ENCODE measurements at places on chromosomes 2 and 18. TPM values are rescaled to one million over a fixed set of nuclear protein-coding genes. Genes with fewer than 3 reads are reported as not detected.

DNA sequence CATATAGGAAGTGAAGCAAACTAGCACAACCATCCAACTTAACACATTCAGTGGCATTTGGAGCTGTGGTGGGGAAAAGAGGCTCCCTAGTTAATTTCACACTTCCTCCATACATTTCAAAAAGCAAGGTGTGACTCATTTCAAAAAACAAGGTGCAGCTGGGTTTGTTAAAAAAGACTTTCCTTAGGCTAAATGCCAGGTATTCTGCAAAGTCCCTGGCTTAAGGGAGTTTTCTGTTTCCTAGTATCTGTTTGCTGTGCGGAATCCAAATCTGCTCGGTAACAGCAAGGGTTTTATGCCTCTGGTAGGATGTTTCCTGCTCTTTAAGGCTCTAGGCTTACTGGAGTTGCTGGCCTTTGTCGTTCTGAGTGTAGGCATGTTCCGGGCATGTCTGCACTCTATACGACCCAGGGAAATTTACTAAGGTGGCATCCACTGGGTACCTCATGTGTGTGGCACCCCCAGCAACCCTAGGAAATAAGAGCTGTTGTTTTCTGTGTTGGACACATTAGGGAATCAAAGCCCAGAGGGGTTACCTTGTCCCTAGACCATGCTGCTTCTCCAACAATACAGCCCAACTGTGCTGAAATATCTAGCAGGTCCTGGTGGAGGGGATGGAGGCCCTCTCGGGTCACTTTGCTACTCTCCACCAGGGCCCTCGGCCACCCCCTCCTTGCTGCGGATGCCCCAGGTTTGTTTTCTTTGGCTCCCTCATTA lies 634 bp upstream of the MSGN1 start:
- H3K4me3 ChIP-seq, result no peak overlapping the region
- peaks cover 4% of the 10 kb centered on the region for H3K27me3 ChIP-seq
- no peaks in the 10 kb centered on the region for H3K36me3 ChIP-seq
- DNase-seq, result no peak

- no peak for DNase-seq
- peaks cover 30% of the 10 kb centered on the region for H3K36me3 ChIP-seq
- no peak overlapping the region for H3K27ac ChIP-seq
- H3K27me3 ChIP-seq, result no peaks in the 10 kb centered on the region
- no peak overlapping the region for H3K4me3 ChIP-seq
Observed at GRCh38 chr18:47830772-47831171, 99.7 kb downstream of the SMAD2 start.

DNA sequence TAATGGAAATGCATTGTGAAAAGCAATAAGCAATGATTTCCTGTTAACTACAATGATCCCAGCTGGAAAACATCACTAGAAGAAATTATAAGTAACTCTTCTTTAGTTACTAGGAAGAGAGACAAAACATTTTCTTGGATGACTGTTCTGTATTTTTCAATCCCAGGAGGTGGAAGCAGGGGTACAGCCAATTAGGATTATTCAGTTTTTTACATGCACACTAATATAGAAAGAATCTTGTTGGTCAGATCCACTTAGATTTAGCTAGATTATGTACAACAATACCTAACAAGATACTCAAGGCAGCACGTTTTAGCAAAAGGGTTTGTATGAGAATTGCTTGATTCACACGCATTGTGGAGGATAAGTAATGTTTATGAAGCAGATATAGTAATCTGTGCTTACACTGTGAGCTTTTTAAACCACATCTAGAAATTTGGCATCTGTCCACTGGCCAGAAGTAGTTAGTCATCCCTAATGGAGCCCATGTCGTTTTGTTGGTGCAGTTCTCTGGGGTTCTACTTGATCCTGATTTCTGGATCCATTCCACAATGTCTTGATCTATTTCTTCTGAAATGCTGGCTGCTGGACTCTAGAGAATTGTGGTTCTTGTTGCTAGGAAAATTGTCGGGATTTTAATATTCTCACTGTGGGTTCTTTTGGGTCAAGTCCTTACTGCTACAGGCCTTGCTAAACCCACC lies 199.7 kb downstream of the ADCYAP1 start:
- peaks cover 2% of the 10 kb centered on the region for H3K27me3 ChIP-seq
- no peaks in the 10 kb centered on the region for H3K36me3 ChIP-seq
- H3K27ac ChIP-seq, result no peak overlapping the region
- H3K4me3 ChIP-seq, result no peak overlapping the region
- DNase-seq, result no peak

GRCh38 chr2:25098670-25099486 lies 57.0 kb downstream of the EFR3B start:
- no peaks in the 10 kb centered on the region for H3K27me3 ChIP-seq
- no peak overlapping the region for H3K27ac ChIP-seq
- H3K36me3 ChIP-seq, result peaks cover 5% of the 10 kb centered on the region
- no peak for DNase-seq
- H3K4me1 ChIP-seq, result no peaks in the 10 kb centered on the region
- no peak overlapping the region for H3K4me3 ChIP-seq

- H3K4me1 ChIP-seq, result peaks cover 22% of the 10 kb centered on the region
- DNase-seq, result no peak
- no peaks in the 10 kb centered on the region for H3K27me3 ChIP-seq
- H3K4me3 ChIP-seq, result peak overlapping the region; percentile 99
Observed at GRCh38 chr2:233855345-233855744, 1.0 kb upstream of the HJURP start.

GRCh38 chr2:159217676-159218075 lies 68.8 kb downstream of the WDSUB1 start:
- no peak overlapping the region for H3K4me3 ChIP-seq
- no peaks in the 10 kb centered on the region for H3K27me3 ChIP-seq
- no peak overlapping the region for H3K27ac ChIP-seq
- peaks cover 48% of the 10 kb centered on the region for H3K36me3 ChIP-seq
- no peak for DNase-seq

GRCh38 chr2:204108781-204109295 lies 172.3 kb downstream of the ICOS start:
- H3K4me1 ChIP-seq, result peaks cover 57% of the 10 kb centered on the region
- peak overlapping the region; percentile 18 for H3K4me3 ChIP-seq
- DNase-seq, result no peak
- no peaks in the 10 kb centered on the region for H3K36me3 ChIP-seq
- peaks cover 4% of the 10 kb centered on the region for H3K27me3 ChIP-seq
- H3K27ac ChIP-seq, result peak overlapping the region; percentile 89

DNA sequence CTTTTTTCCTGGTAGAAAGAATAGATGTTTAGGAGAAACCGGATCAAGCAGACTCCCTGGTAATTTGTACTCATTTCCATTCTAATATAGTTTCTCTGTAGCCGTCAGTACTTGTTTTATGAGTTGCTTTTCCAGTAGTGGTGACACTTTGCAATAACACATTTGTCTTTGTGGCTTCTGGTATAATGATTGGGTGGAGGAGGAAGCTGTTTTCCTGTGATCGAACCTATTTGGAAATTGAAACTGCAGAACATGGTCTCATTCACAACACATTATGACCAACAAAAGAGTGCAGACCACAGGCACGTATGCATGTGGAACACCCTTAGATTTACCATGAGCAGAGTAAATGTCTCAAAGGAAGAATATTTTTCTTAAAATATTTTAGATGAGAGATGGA lies 7.6 kb upstream of the SERPINB12 start:
- no peak overlapping the region for H3K4me3 ChIP-seq
- H3K27me3 ChIP-seq, result no peaks in the 10 kb centered on the region
- H3K36me3 ChIP-seq, result no peaks in the 10 kb centered on the region
- H3K27ac ChIP-seq, result peak overlapping the region; percentile 10
- H3K4me1 ChIP-seq, result peaks cover under 1% of the 10 kb centered on the region
- DNase-seq, result no peak

DNA sequence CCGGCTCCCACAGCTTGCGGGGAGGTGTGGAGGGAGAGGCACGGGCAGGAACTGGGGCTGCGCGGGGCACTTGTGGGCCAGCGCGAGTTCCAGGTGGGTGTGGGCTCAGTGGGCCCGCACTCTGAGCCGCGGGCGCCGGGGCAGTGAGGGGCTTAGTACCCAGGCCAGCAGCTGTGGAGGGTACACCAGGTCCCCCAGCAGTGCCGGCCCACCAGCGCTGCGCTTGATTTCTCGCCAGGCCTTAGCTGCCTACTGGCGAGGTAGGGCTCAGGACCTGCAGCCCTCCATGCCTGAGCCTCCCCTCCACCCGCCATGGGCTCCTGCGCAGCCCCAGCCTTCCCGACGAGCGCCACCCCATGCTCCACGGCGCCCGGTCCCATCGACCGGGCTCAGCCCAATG lies 337.9 kb upstream of the ACVR2A start:
- H3K36me3 ChIP-seq, result no peaks in the 10 kb centered on the region
- DNase-seq, result no peak
- no peaks in the 10 kb centered on the region for H3K27me3 ChIP-seq
- H3K27ac ChIP-seq, result no peak overlapping the region
- no peak overlapping the region for H3K4me3 ChIP-seq

- no peak for DNase-seq
- no peak overlapping the region for H3K4me3 ChIP-seq
- H3K36me3 ChIP-seq, result peaks cover 9% of the 10 kb centered on the region
- peak overlapping the region; percentile 36 for H3K27ac ChIP-seq
- H3K4me1 ChIP-seq, result peaks cover 61% of the 10 kb centered on the region
Observed at GRCh38 chr18:58097907-58098166, 53.8 kb downstream of the NEDD4L start.

DNA sequence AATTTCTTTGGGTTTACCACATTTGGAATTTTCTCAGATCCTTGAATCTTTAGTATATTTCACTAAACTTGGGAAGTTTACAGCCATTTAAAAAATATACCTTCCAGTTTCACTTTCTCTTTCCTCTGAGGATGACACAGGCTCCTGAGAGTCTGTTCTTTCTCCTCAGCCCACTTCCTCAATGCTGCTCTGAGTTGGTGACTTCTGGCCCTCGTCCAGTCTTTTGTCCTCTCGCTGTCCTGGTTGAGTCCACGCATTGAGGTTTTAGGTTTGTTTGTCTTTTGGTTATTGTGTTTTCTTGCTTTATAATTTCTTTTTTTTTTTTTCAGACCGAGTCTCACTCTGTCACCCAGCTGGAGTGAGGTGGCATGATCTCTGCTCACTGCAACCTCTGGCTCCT lies 40.7 kb upstream of the GALR1 start:
- no peak for DNase-seq
- H3K4me1 ChIP-seq, result peaks cover 11% of the 10 kb centered on the region
- H3K27ac ChIP-seq, result no peak overlapping the region
- no peaks in the 10 kb centered on the region for H3K36me3 ChIP-seq

Gene ERCC3
- total RNA-seq, result 52.9 TPM

Gene RPRD1A
- 52.4 TPM for total RNA-seq

Gene CCT7
- total RNA-seq, result 300 TPM

Gene TMEM169
- total RNA-seq, result 2.1 TPM

Gene TNFRSF11A
- total RNA-seq, result 3.5 TPM

Gene SLC23A3
- total RNA-seq, result 5.5 TPM

Gene TSGA10
- 10.9 TPM for total RNA-seq

All from type B pancreatic cell (in vitro differentiated cells).